Lung microvascular endothelial cell (primary cell): ENCODE measurements at places on chromosomes 16 and 17. TPM values are rescaled to one million over a fixed set of nuclear protein-coding genes. Genes with fewer than 3 reads are reported as not detected.

The TMEM92 gene
- not detected in 2 replicates for total RNA-seq

The CCDC144A gene
- under 0.01 and 2.6 TPM in 2 replicates for total RNA-seq

The SEZ6L2 gene
- 0.44 and 0.99 TPM in 2 replicates for total RNA-seq

The MILR1 gene
- total RNA-seq = 0.60 and 0.65 TPM in 2 replicates

The TOP3A gene
- total RNA-seq = 13.1 and 14.1 TPM in 2 replicates

The BIRC5 gene
- total RNA-seq = 10.3 and 50.3 TPM in 2 replicates

The MYH13 gene
- not detected in 2 replicates for total RNA-seq

The TMIGD1 gene
- not detected in 2 replicates for total RNA-seq

The ALOX12B gene
- not detected in 2 replicates for total RNA-seq

The EPX gene
- not detected in 2 replicates for total RNA-seq

The KLHL10 gene
- not detected in 2 replicates for total RNA-seq

The PERCC1 gene
- not detected in 2 replicates for total RNA-seq

The KRTAP1-1 gene
- not detected in 2 replicates for total RNA-seq

The KRT39 gene
- total RNA-seq = not detected in 2 replicates

The SOX9 gene
- total RNA-seq = not detected in 2 replicates

The ENPP7 gene
- not detected in 2 replicates for total RNA-seq

The HP gene
- total RNA-seq = 0.20 TPM in 1 of 2 replicates, not detected in the other

The KRTAP9-4 gene
- total RNA-seq = not detected in 2 replicates

The TBC1D3L gene
- 1.2 TPM in 1 of 2 replicates, not detected in the other for total RNA-seq

The TEX19 gene
- total RNA-seq = not detected in 2 replicates

The ITGAX gene
- under 0.01 and 0.87 TPM in 2 replicates for total RNA-seq

The PRAC2 gene
- not detected in 2 replicates for total RNA-seq

The CEMP1 gene
- total RNA-seq = under 0.01 TPM in 1 of 2 replicates, not detected in the other

The SBK1 gene
- under 0.01 TPM in 1 of 2 replicates, not detected in the other for total RNA-seq

The CD300LB gene
- not detected in 2 replicates for total RNA-seq

The SLC12A3 gene
- not detected in 2 replicates for total RNA-seq

The HSPB9 gene
- not detected in 2 replicates for total RNA-seq

The CLDN9 gene
- not detected in 2 replicates for total RNA-seq

The FNDC8 gene
- total RNA-seq = not detected in 2 replicates

The SPATA33 gene
- total RNA-seq = 0.87 and 1.4 TPM in 2 replicates

The PLLP gene
- total RNA-seq = 5.2 and 6.3 TPM in 2 replicates

The TBC1D3H gene
- total RNA-seq = not detected in 2 replicates

The SRCIN1 gene
- total RNA-seq = under 0.01 TPM in 2 replicates

The TBX2 gene
- total RNA-seq = under 0.01 TPM in 2 replicates

The GLP2R gene
- under 0.01 TPM in 1 of 2 replicates, not detected in the other for total RNA-seq

The KIF22 gene
- total RNA-seq = 13.5 and 30.5 TPM in 2 replicates

The C17orf113 gene
- total RNA-seq = 0.20 and 0.22 TPM in 2 replicates

The MRPS7 gene
- 60.9 and 61.0 TPM in 2 replicates for total RNA-seq

The SHPK gene
- total RNA-seq = 12.0 and 15.7 TPM in 2 replicates

The FSCN2 gene
- total RNA-seq = 0.20 and 0.44 TPM in 2 replicates

The KCNJ12 gene
- 0.44 TPM in 1 of 2 replicates, not detected in the other for total RNA-seq

The RAD51D gene
- 6.0 and 7.4 TPM in 2 replicates for total RNA-seq

The G6PC3 gene
- 24.6 and 25.2 TPM in 2 replicates for total RNA-seq

The CCL15 gene
- not detected in 2 replicates for total RNA-seq

The WFIKKN2 gene
- not detected in 2 replicates for total RNA-seq

The PRR35 gene
- not detected in 2 replicates for total RNA-seq

The DCAF7 gene
- 21.8 and 29.8 TPM in 2 replicates for total RNA-seq

The SRCAP gene
- total RNA-seq = 16.6 and 24.8 TPM in 2 replicates

The PRSS22 gene
- total RNA-seq = not detected in 2 replicates

The UNC13D gene
- total RNA-seq = 3.8 and 5.2 TPM in 2 replicates

The TMEM106A gene
- 0.87 and 0.99 TPM in 2 replicates for total RNA-seq

The BEAN1 gene
- total RNA-seq = not detected in 2 replicates

The DNAAF8 gene
- total RNA-seq = 0.22 and 0.40 TPM in 2 replicates
